ENCODE measurements at places on chromosomes 1 and 21.

DNA sequence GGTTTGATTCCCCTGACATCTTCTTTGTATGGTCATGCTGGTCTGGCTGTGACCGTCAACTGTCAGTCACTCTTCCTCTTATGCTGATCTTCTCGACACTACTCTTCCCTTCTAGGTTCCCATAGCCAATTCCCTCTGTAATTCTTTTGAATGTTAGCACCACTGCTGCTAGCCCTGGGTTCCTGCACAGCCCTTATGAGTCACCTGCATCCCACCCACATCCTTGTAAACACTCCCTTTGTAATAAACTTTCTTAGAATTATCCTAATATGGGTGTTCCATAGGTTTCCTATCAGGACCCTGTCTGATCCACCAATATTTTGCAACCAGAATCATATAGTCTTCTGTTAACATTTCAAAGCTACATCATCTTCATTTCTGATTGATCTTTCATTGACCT, 37.1 kb downstream of the JUN start:
- no peak for DNase-seq

DNA sequence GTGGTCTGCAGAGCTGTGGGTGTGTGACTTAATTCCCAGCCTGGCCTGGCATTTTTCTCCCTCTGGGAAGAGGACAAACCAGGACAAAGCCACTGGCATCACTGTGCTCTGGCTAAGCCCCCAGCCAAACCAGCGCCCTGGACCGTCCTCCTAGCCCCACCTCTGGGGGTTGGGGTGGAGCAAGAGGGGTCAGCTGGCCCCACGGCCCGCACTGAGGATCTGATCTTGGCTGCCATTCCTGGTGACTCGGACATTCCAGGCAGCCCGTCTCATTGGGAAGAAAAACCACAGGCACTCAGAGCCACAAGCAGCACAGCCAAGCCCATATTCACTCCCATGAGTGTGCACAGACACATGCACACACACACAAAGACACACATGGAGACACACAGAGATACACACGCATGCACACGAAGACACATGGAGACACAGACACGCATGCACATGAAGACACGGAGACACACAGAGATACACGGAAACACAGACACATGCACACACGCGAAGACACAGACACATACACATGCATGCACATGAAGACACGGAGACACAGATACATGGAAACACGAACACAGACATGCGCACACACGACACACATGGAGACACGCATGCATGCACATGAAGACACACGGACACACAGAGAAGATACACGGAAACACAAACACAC, 2.3 kb upstream of the MXRA8 start:
- peak; percentile 71 for DNase-seq

DNA sequence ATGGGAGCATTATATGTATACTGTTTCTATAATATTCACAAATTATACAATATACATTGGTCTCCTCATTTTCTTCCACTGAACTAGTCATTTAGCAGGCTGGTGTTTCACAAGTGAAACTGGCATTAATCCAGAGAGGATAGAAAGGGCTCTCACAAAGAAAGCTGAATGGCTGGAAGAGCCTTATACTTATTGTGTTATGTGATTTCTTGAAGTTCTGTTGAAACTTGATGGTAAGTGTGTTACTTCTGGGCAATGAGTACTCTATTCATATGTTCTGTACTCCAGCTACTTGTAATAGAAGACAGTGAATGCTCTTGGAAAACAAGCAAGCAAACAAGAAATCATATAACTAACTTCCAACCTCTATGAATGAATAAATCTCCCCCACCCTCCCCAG, 14.9 kb downstream of the STX12 start:
- DNase-seq = no peak

DNA sequence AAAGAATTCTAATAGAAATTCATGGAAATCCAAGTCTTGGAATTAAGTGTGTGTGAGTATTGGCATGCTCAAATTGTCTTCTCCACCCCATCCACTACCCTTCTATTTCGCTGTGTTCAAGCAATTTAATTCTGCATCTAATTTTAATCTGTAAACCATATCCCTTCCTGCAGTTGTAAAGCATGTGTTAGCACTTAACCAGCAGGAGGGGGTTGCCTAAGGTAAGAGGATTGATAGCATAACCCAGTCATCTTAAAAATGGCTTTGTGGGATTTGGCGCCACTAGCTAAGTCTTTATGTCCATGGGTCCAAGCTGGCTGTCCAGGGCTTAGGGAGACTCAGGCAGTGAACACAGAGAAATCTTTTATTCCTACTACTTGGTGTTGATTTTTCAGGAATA, 210.3 kb downstream of the PTPRC start:
- DNase-seq = no peak

GRCh38 chr1:190169311-190170067, 308.2 kb downstream of the BRINP3 start:
- no peak for DNase-seq

DNA sequence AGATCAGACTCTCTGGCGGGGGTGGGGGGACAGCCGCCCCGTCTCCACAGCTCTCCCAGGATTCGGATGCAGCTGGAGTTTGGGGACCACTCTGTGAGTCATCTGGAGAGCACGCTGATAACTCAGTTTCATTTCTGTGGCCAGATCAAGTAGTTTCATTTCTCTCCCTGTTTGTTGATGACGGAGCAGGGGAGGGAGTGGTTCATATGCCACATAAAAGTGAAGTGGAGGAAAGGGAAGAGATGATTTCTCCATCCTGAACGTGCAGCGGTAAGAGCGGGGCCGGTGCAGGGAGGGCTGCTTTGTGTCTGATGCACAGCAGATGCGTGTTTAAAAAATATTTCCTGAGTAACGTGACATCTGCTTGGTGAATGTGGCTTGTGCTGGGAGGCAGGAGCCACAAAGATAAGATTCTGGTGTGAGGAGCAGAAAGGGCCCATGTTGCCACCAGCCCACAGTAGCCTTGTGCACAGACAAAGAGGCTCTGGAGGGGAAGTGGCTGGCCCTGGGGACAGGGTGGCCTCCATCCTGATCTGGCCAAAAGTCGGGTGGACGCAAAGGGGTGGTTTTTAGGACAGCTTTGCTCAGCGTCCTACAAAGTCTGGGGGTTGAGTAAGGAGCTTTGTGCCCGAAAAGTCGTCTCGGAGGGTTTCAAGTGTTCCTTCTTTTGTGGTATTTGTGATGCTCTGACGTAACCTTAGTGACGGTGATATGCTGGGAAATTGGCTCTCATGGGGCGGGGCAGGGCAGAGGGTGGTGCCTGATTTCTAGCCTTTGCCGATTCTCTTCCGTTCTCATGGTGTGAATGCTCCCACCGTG, at the start of gene MX2:
Gene MX2 (plus strand): TSS at position 242 of the 819 bp plus-strand sequence. CDS start 14,880 bp downstream, outside the sequence.
- DNase-seq = no peak

GRCh38 chr1:219659684-219660083, 46.8 kb upstream of the ZC3H11B start:
- DNase-seq = no peak

DNA sequence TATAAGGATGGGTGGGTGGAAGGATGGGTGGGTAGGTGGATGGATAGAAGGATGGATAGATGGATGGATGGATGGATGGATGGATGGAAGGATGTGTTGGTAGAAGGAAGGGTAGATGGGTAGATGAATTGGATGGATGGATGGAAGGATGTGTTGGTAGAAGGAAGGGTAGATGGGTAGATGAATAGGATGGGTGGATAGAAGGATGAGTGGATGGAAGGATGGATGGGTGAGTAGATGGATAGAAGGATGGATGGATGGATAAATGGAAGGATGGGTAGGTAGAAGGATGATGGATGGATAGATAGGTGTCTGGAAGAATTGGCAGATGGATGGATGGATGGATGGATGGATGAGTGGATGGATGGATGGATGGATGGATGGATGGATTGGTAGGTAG, 6.0 kb downstream of the MASP2 start:
- DNase-seq = no peak

GRCh38 chr1:151282883-151283725, 1.0 kb downstream of the ZNF687 start:
- peak; percentile 68 for DNase-seq

- DNase-seq = no peak
Measured at GRCh38 chr1:81044708-81045107, 756.0 kb upstream of the ADGRL2 start.

- DNase-seq = peak; percentile 80
Measured at GRCh38 chr1:116724765-116725375, 29.4 kb upstream of the CD2 start.

- DNase-seq = no peak
Measured at GRCh38 chr1:2383576-2383975, 7.8 kb downstream of the MORN1 start.

DNA sequence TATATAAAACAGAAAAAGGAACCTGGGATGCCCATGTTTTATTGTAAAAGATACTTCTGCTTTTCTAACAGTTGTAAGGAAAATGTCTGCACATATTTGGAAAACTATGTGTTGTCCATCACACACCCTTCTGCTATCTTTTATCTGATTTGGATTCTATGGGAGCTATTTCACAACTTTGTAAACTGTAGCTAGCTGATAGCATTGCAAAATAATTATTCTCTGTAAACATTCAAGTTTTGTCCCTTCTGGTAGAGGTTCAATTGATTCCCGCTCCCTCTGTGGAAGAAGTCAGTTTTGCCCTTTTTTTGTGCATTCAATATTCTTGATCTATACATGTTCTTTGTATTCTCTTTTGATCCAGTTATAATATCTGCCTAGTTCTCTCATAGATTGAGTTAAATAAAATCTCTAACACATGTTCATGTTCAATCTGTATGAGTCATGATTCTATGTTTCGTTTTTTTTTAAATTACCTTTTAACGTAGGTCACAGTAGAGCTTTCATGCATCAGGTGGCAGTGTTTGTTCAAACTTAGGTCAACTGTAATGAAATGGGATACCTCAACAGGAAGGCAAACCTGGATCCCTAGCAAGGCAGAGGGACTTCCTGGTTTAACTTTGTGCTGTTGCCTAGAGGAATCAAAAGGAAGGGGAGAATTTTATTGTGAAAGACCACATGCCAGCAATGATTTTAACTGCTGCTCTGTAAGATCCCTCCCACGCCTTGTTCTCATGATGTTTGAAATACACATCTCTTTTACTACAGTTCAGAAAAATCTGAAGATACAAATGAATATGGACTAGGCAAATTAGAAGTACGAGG, 26.0 kb upstream of the BCL9 start:
- no peak for DNase-seq

DNA sequence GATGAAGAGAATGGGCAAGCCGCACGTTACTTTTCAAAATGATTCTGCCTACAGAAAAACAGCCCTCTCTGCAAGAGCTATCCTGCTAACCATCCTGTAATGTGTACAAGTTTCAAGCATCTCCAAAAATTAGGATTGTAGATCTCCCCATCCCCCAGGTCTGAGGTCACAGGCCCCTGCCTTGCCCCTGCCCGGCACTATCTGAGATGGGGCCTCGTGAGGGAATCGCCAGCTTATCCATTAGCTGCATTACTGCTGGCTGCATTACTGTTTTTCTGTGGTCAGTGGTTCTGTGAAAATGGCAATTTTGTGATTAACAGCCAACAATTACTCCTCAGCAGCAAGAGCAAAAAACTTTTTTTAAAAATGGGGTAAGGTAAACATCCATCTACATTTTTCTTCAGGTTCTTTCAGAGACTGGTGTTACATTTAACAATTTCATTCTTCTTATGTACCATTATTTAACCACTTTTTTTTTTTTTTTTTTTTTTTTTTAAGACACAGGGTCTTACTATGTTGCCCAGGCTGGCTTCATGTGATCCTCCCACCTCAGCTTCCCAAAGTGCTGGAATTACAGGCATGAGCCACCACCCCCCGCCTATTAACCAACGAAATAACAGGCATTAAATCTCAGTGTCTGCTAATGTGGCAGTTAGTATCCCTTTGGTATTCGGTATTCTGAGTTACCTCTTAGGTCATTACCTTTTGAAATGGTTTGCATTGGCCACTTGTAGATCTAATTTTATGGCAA, 83.8 kb downstream of the MRPL37 start:
- DNase-seq = no peak

- no peak for DNase-seq
Measured at GRCh38 chr1:115978292-115978941, 2.1 kb downstream of the SLC22A15 start.

GRCh38 chr1:224458996-224459395, 24.4 kb upstream of the WDR26 start:
- no peak for DNase-seq

DNA sequence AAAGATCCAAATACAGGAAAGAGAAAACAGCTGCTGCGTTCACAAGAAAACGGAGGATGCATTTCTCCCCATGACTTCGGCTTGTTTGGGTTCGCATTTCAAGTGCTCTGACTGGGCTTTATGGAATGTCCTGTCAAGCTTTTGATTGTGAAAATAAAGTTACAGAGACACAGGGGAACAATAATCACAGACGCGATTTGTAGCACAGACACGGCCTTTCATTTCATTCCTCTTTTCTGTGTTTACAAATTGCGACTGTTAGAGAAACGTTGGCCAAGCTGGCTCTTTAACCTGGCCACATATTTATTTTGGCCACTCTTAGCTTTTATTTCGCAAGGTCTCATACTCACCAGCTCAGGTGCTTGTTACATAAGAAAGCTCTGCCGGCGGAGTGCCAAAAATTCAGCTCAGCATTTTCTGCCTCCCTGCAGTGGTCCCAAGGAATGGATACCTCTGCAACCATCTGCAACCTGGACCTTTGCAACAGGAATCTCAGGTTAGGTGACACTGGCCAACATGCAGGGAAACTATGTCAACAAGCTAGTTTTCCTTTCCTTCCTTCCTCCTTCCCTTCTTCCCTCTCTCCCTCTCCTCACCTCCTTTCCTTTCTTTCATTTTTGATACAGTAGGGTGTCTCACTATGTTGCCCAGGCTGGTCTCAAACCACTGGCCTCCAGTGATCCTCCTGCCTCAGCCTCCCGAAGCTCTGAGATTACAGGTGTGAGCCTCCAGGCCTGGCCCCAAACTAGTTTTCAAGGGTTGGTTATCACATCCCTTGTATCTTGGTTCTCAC, 58.2 kb upstream of the SLC45A1 start:
- DNase-seq = no peak

DNA sequence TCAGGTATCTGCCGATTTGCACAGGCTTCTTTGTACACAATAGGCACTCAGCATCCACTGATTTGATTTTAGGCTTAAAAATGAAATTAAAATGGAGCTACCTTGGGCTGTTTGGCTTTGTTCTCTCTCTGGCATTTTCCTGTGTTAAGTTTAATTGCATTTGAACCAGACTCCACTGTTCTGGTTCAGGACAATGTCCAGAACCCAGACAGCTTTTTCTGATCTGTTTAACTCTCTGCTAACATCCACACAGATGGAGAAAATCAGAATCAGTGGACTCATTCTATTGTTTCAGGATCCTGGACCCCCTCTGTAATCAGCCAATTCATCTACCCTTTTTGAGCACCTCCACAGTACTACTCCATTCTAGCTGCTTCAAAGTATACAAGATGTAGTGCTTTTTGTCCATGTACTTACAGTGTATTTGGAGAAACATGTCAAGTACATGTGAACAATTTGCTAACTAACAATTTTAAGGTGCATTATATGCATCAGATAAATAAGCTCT, 248.1 kb downstream of the PTBP2 start:
- DNase-seq = no peak

DNA sequence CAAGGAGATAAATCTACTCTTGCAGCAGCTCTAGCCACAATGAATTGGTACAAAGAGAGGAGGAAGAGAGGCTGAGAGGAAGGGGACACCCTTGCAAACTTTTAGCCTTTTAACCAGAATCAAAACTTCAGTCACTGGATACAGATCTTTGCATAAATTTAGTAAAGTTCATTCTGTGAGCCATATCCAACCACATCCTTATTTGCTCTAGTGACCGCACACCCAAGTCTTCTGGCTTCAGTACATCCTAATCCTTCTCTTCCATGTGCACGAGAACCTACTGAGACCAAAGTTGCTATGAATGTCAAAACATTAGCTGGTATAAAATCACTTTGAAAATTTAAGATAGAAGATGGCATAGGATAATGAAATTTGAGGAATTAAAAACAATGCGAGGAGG, 21.9 kb upstream of the PLD5 start:
- DNase-seq = no peak
